ENCODE measurements at places on chromosomes 3 and 15.

DNA sequence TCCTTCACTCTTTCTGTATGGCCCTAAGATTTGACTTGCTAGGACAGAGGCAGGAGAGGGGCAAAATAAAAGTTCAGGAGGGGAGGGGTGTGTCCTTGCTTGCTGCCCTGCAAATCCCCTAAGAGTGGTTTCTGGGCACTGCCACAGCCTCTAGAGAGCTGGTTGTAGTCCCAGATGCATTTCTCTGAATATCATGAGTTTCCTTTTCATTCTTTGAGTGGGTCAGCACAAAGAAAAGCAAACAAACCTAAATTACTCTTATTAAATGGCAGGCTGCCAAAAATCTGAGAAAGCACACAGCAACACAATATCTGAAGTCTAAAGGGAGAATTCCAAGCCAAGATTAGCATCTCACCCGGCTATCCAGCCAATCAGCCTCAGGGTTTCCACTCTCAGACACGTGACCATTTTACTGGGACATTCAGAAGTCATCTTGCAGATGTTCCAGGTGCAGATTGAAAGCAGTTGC lies 919.3 kb downstream of the TUSC7 start:
- peak; percentile 92 for DNase-seq

DNA sequence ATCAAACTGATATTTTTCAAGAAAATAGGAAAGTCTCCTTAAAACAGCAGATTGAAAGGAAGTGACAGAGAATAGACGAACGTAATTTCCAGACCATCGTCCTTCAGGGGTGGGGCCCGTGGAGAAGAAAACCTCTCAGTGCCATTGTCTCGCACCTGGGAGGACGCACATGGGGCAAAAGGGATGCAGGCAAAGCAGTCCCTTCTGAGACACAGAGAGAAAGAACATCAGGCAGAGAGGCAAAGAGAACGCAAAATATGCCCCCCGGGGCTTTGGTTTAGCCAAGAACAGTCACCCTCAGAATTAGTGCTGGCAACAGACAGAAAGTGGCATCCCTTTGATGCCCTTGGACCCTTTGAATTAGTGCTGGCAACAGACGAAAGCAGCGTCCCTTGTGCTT lies 37.0 kb downstream of the MUC20 start:
- no peak for DNase-seq

DNA sequence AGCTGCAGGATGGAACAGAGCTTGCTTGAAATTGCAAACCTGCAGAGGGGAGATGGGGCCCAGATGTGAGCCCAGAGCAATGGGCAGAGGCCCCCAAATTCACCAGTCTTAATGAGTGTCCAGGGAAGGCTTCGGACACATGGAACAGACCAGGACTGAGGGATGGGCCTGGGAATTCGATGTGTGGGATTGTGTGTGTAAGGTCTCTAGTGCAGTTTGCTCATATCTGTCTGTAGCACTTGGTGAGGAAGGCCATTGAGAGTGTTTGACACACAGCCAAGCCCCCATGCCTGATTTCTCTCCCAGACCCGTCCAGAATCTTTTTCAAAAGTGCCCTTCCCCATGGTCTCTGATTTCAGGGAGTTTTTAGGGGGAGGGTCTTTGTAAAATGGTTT lies 17.2 kb downstream of the TEX264 start:
- no peak for DNase-seq

GRCh38 chr3:113560271-113560670 lies 27.9 kb downstream of the SIDT1 start:
- DNase-seq, result no peak

DNA sequence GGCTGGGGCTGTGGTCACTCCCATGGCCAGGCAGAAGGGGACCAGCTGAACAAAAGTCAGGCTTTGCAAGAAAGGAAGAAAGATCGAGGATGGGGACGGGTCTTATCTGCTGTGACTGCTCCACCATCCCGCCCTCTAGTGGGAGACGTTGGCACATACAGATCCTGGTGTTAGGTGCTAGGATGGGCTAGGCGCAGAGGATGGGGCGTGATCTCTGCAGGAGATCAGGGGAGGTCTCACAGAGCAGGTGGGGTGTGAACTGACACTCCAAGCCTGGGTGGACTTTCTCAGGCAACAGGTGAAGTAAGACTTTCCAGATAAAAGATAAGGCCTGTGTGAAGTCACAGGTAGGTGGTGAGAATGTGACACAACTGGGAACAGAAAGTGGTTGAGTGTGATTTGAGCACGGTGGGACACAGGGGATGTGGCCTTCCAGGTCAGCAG lies 141.9 kb upstream of the SMAD3 start:
- DNase-seq, result no peak

GRCh38 chr3:99578339-99578970 lies 59.9 kb upstream of the COL8A1 start:
- no peak for DNase-seq

DNA sequence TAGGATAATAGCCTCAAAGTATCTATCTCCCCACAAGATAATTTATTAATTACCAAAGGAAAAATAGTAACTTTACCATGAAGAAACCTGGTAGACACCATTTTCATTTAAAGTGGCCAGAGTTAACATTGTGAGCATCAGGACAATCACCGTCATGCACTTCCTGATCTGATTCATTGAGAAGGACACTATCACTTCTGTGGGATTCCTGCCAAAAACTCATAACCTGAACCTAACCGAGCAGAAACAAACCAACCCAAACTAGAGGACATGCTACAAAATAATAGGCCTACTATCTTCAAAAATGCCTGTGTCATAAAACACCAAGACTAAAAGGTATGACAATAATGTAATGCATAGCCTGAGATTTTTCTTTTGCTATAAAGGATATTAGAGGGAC lies 39.0 kb downstream of the FSIP1 start:
- no peak for DNase-seq

- DNase-seq, result no peak
These were observed 191.2 kb downstream of the SEMA6D start for GRCh38 chr15:47908486-47908885.

DNA sequence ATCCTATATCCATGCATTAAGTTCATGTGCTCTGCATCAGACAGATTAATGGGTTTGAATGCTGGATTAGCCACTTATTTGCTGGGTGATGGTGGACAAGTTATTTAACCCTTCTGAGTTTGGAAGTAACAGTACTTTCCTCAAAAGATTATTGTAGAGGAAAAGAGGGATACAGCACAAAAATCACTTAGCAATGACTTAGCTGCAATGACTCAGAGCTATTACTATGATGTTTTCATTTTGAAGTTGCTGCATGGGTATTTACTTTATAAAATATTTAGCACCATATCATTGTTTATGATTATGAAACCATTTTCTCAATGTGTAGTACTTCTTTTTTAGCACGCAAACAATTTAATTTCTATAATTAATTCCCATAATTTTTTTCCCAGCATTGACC lies 248.4 kb downstream of the MYRIP start:
- DNase-seq, result no peak

DNA sequence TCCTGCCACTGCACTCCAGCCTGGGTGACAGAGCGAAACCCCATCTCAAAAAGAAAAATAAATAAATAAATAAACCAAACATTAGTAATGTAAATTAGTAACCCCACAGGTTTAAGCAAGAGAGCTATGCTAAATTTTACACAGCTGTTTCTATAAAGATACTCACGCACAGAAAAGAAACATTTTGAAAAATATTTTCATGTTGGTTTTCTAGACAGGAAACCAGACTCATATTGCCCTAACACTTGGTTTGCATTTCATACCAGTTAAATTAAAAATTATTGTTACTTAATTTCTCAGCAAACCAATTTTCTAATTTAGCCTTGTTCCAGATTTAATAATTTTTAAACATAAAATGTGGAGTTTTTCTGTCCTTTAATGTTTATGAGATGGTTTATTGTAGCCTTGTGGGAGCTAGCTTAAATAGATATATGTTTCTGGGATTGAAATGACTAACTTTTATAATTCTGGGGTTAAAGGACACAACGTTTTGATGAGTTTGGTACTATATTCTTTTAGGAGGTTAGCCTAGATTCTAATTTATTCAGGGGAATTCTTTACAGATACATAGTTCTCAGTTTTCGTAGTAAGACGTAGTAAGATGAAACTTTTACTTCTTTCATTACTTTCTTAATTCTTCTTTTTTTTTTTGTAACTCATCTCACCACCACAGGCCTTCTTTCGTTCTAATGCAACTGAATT lies 42.6 kb upstream of the SLC4A7 start:
- no peak for DNase-seq

DNA sequence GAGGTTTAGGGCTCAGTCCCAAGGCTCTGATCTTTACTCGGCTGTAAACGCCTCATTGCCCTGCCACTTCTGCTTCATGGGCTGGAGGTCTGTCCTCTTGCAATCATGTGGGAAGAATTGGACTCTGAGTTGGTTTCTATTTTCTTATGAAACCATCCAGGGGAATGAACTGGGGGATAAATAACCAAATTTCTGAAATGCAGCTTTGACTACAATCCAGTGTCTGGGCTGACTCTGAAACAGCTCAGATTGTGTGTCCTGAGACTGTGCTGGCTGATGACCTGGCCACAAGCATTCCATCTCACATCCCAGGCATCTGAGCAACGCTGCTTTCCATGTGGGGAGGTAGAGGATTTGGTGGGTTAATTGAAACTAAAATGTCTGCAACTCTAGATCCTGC lies 71.0 kb upstream of the GALNT15 start:
- peak; percentile 86 for DNase-seq

GRCh38 chr3:31572236-31573004 lies 39.7 kb downstream of the STT3B start:
- no peak for DNase-seq

DNA sequence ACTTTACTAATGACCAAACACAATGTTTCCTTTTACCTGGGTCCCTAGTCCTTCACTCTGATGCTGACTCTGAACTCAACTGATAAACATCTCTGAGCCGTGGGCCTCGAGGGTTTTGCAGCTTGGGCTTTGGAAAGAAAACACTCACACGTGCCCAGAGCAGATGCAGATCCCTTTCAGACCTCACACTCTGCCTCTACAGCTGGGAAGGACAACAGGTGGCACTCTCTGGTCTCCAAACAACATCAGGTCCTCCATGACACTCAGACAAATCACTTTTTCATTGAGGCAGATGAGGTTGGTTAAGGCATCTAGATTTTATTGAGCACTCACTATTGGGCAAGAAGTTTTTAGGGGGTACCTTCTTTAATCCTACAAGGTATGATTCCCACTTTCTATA lies 64.7 kb upstream of the NTRK3 start:
- DNase-seq, result no peak

DNA sequence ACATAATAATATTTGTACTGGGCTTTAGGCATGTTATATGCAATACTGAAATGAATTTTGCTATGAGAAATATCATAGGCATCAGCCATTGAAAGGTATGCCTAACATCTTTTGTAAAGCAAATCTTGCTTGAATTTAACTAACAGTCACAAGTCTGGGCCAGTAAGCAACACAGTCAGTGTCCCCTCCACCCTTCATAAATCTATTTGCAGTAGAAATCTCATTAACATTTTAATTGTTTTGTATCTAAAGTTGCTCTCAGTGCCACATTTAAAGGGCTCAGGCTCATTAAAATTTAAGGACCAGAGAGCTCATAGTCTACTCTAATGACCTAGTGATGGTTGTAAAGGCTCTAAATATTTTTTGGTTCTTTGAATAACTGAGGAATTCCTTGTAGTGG lies 167.2 kb upstream of the GOLIM4 start:
- no peak for DNase-seq

- no peak for DNase-seq
These were observed 403.9 kb upstream of the TBL1XR1 start for GRCh38 chr3:177601152-177601551.

DNA sequence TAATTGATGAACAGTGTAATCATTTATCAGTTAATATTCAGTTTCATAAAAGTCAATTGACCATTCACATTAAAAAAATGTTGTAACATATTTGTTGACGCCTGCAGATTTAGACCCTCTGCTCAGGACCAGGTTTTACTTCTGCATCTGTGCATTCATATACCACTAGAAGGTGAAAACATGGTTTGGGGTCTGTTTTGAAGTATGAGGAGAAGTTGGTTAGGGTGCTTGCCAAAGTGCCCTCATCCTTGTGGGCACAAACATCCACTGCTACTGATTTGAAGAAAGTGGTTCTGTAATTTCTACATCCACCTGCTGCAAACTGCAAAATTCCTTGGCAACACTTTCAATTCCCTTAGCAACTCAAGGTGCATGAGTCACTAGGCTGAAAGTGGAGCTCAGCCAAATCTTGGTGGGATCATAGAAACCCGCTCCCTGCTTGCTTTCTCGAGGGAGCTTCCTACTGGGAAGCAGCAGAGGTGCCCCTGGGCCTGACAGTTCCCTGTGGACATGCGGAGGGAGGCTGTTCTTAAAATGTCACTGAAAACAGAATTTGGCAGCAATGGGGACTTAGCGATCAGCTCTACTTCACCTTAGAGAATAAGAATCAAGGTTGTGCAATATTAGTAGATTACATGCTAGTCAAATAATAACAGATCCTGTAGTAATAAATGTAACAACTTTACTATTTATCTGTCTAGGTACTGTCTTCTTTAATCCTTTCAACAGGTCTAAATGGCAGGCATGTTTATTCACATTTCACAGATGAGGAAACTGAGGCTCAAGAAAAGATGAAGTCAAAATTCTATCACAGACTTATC lies 301.0 kb upstream of the TBL1XR1 start:
- no peak for DNase-seq

DNA sequence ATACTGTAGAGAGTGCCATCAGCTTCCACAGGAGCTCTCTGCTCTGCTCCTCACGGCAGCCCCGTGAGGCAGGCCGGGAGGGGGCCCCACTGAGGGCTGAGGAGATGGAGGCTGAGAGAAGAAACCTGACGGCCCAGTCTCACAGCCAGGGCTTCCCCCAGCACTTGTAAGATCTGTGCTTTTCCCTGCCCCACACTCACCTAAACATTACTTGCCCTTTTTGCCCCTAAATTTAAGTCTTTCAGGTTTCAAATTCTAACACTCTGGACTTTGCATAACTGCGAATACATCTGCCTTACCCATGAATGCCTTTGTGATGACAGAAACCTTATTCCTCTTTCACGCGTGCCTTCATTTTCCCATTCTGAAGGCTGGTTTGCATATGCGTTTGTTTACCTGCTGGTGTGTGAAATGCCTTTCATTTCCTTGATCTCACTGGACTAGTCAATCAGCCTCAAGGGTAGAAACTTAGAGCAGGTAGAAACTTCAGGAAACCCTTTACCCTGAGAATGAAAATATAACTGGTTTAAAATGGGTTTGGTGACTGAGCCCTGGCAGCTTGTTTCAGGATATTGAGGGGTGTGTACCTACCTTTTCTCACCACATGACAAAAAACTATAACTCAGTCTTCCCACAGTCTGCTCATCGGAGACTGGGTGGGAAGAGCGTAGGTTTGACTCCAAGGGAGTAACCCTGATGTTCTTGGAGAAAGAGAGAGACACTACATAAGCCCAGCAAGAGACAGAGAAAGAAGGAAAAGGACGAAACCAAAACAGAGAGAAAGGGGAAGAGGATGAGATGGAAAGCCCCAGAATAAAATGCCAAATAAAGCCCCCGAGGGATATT lies 20.1 kb downstream of the SLC12A8 start:
- no peak for DNase-seq

DNA sequence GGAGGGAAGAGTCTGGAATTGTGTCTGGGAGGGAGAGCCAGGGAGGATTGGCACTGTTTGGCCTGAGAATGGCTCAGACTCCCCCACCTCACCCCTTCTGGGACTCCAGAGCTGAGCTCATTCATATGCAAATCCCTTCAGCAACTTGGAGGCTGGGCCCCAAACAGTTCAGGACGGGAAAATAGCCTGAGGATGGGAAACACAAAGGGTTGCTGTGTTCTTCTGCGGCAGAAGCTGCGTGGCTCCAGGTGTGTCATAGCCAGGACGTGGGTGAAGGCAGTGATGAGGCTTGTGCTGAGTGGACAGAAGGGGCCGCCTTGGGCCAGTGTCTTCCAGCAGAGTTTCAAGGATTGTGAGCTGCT lies 16.6 kb downstream of the MASP1 start:
- no peak for DNase-seq

- DNase-seq, result no peak
These were observed 396.0 kb upstream of the THBS1 start for GRCh38 chr15:39184701-39185390.

All from fibroblast of gingiva (primary cell).